Ammon's horn (tissue), 1 donor: ENCODE measurements at places on chromosomes 7 and 10.

DNA sequence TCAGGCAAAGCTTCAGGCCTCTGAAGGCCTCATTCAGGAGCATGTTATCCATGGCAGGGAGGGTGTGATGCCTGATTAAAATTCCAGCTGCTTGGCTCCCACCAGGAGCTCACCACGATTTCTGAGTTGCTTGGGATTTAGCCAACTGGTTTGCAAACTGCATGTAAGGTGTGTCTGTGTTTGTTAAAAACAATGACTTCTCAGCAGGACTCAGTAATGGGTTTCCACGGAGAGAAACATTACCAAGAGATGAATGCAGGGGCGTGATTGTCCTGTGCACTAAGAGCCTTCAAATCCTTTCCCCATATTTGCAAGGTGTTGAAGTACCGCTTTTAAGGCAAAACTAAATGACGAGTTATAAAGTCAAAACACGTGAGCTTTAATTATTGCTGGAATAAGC lies 88.8 kb upstream of the BTBD16 start:
- no peak for DNase-seq

DNA sequence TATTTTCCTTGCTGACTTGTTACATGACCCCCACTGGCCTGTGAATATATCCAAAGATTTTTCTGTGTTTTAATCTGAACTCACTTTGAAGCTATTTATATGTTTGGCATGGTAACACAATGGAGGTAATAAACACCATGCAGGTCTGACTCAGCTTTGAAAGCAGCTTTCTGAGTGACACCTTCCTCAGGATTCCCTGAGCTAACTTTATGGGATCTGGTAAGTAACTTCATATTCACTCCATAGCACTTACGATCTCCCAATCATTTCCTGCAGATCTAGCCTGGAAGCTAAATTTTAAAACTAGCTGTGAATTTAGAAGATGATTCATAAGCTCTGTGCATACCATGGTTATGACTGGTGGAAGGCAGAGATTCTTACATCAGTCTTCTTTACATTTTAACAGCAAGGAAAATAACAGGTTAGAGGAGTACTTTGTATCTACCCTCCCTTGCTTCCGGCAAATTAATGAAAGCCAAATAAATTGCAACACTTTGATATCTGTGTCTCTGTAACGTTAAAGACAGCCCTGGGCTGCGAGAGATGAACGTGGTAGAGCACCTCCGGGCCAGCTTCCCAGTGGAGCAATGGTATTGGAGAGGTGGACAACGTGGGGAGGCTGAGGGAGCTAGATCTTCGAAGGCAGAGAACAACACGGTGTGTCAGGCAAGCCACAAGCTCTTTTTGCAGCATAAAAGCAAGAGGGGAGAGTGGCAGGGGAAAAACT lies 170.2 kb upstream of the KLF14 start:
- DNase-seq = no peak

DNA sequence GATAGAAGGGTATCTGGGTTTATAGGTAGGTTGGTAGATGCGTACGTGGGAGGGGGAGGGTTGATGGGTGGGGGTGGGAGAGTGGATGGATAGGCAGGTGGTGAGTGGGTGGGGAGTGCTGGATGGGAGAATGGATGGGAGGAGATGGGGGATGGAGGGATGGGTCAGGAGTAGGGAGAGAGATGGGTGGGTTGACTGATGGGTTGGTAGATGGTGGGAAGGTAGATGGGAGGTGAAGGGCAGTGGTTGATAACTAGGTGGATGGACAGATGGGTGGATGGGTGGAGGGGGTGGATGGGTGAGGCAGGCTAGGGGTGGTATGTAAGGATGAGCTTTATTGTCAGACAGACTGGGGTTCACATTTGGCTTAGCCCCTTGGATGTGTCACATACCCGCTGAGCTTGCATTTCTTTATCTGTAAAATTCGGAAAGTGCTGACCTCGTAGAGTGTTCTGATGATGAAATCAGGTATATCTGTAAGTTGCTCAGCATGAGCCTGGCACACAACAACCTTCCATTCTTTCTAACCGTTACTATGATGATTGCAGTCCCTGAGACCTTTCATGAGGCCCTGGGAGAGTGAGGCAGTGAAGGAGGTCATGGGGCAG lies 34.3 kb downstream of the SLIT1 start:
- DNase-seq = no peak

DNA sequence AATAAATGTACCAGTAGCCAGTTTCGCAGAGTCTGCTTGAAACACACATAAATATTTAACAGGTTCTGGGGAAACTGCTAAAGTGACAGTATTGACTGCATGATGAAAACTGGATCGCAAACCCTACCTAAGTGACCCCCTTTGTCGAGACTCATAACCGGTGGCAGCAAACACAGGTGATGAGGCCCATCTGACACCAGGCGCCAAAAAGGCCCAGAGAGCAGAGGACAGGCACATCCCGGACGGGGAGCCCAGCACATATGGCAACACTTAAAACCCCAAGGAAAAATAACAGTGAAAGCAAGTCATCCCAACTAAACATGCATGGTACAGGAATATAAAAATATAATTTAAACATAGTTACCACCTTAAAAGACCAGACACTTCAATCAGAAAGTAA lies 62.4 kb downstream of the GRB10 start:
- no peak for DNase-seq

- no peak for DNase-seq
Observed at GRCh38 chr7:24891311-24891735, 88.7 kb downstream of the OSBPL3 start.

- no peak for DNase-seq
Observed at GRCh38 chr10:100696477-100696901, 48.9 kb upstream of the PAX2 start.

- no peak for DNase-seq
Observed at GRCh38 chr10:75088640-75089039, 22.8 kb upstream of the SAMD8 start.

GRCh38 chr7:79790656-79791262 lies 337.3 kb upstream of the MAGI2 start:
- no peak for DNase-seq

DNA sequence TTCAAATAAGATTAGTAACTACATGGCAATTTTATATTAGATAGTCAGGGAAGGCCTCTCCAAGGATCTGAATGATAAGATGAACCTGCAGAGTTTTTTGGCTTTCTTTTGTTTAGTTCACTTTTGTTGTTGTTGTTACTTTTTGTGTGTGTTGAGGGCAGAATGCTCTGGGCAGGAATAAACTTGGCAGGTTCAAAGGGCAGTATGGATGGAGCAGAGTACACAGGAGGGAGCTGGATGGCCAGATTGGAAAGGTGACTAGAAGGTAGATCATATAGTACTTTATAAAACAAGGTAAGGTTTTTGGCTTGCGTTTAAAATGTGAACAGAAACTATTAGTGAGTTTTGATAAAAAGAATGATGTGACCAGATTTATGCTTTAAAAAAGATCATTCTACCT lies 17.9 kb downstream of the CROT start:
- DNase-seq = no peak

DNA sequence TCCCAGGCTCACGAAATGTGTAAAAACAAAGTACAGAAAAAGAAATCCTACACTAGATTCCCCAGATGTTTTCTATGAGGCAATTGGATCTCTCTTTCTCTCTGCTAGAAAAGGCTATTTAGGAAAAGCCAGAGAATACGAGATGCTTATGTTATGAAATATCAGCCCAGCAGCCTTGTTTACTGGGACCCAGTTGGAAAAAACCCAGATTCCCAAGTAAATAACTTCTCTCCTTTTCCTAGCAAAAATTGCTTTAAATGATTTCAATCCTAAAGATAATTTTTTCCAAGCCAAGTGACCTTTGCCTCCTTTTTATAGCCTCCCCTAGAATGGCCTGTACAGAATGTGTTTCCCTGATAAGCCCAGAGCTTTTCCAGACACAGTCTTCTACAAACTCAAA lies 199.3 kb downstream of the PLXNA4 start:
- DNase-seq = no peak

GRCh38 chr7:26868841-26869495 lies 4.6 kb upstream of the SKAP2 start:
- no peak for DNase-seq

DNA sequence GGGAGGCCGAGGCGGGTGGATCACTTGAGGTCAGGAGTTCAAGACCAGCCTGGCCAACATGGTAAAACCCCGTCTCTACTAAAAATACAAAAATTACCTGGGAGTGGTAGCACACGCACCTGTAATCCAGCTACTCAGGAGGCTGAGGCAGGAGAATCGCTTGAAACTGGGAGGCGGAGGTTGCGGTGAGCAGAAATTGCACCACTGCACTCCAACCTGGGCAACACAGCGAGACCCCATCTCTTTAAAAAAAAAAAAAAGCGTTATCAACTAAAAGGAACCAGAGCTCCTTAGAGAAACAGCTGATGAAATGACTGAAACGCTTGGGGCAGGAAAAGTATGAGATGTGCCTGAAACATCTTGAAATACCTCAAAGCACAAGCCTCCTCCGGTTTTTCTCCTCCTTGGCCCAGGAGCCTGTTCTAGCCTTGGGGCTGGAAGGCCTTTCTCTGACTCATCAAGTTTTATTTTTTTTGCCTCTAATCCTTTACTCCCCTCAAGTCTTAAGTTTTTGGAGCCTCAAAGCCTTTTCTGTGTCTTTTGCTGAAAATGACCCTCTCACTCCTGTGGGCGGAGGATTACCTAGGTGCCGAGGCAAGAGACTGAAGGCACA lies 2.6 kb upstream of the METTL27 start:
- no peak for DNase-seq

GRCh38 chr7:116511552-116512519 lies 12.3 kb downstream of the CAV2 start:
- DNase-seq = peak; percentile 52

GRCh38 chr7:137670222-137671064 lies 176.3 kb downstream of the DGKI start:
- DNase-seq = peak; percentile 57

- DNase-seq = peak; percentile 37
Observed at GRCh38 chr7:135335628-135336139, 102.0 kb downstream of the STRA8 start.

DNA sequence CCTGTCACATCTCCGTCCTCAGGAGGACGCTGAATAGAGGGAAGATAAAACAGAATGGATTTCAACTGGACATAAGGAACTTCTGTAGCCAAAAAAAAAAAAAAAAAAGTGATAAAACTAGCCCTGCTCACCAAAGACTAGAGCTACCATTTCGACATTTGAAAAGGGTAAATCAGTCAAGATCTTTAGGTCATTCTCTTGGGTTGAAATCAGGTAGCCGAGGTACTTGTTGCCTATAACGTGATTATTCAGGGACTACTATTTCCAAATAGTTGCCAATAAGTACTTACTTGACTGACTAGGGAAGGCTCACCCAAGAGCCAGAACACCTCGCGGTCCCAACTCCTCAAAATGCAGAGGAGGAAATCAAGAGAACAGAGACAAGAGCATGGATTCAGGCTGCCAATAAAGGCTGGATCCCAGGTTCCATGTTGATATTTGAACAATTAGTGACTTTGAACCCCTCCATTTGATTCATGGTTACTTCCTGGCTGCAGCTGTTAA lies 2.0 kb downstream of the RHEB start:
- no peak for DNase-seq

DNA sequence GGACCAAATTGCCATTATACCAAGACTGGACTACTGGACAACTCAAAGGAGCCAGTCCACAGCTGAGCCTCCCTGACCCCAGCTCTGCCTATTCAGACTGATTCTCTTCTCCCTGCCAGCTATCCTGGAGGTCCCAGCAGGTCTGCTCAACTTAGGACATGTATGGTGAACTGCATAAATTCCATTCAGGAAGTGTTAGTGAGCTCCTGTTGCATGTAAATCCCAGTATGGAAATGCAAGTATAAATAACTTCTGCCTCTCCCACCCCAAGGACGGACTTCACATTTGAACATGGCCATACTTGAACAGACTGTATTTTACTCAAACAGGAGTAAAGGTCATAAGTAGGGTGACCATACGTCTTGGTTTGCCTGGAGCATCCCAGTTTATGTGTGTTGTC lies 128.4 kb downstream of the CHCHD3 start:
- no peak for DNase-seq

GRCh38 chr7:74002474-74003017 lies 25.4 kb upstream of the ELN start:
- DNase-seq = no peak

GRCh38 chr10:79084012-79084971 lies 15.5 kb downstream of the ZMIZ1 start:
- DNase-seq = peak; percentile 86

- peak; percentile 8 for DNase-seq
Observed at GRCh38 chr10:23399701-23400144, 39.2 kb upstream of the OTUD1 start.

- DNase-seq = no peak
Observed at GRCh38 chr7:115693779-115694178, 336.8 kb downstream of the TFEC start.

DNA sequence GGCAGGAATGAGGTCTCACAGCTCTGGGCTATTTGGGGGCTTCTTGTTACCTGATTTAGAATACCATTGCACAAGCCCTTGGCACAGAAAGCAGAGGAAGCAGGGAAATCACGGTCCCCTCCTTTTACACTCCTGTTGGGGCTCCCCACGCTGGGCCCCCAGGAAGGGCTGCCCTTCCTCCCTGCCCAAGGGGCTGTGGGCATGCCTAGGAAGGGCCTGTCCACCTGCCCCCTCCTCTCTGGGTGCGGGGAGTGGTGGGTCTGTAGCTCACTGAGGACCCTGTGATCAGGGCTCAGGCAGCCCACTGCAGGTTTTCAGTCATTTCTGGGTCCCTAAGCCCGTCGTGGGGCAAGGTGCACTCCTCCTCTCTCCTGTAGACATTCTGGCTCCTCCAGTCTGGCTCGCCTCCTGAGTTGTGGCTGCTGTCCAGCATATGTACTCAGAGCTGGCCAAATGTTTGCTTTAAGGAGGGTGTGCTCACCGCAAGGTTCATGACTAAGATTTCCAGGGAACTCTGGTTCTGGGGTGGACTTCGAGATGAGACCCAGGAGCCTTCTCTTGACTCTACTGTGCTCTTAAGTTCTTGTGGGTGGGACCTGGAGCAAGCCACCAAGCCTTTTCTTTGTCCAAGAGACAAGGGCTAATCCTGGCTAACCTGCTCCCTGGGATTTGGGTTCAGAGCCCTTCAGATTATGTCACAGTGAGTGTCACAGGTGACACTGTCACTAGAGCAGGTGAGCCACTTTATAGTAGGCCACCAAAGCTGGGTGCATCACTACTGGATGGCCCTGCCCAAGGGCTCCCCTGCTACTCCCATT lies 56.0 kb downstream of the TACR2 start:
- DNase-seq = no peak

- no peak for DNase-seq
Observed at GRCh38 chr7:22124941-22125340, 179.2 kb upstream of the CDCA7L start.

DNA sequence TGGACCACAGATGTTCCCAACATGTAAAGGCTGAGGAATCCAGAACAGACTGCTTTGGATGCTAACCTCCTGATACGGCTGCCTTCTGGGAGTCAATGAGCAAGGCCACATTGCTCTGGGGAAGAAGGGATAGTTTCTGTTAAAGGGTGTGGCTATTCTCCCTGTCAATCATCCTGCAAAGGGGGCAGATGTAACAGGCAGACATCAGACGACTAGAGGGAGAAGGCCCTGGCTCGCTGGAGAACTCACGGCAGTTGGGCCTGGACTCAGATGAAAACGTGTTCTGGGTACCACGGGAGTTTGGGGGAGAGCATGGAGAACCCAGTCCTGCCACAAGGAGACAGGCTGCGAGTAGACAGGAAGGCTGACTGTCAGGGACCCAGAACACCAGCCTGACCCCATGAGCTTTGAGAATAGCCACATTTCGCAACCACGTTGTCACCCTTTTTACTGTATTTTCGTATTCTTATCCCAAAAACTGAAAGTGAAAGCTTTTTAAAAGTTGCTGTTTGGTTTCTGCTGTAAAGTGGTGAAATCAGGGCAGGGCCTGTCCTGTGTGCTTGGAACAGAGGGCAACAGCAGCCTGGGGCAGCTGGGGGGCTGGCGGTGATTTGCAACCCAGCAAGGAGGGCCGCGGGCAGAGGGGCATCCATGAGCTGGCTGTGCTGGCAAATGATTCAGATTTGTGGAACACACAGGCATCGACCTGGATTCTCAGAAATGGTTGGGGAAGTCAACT lies 95.3 kb downstream of the MYOF start:
- no peak for DNase-seq
